ENCODE measurements at places on chromosomes 4 and X.

- peak; percentile 22 for DNase-seq
Measured at GRCh38 chr4:72112514-72113156, 80.8 kb downstream of the NPFFR2 start.

DNA sequence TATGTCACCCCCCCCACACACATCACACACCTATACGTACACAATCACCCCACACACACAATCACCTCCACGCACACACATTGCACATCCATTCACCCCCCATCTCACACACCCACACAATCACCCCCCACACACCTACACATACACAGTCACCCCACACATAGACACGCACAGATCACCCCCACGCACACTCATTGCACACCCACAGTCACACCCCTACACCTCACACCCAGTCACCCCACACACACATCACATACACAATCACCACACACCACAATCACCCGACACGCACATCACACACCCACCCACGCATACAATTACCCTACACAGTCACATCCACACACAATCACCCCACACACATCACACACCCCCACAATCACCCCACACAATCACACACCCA, 15.9 kb upstream of the TADA2B start:
- no peak for DNase-seq

DNA sequence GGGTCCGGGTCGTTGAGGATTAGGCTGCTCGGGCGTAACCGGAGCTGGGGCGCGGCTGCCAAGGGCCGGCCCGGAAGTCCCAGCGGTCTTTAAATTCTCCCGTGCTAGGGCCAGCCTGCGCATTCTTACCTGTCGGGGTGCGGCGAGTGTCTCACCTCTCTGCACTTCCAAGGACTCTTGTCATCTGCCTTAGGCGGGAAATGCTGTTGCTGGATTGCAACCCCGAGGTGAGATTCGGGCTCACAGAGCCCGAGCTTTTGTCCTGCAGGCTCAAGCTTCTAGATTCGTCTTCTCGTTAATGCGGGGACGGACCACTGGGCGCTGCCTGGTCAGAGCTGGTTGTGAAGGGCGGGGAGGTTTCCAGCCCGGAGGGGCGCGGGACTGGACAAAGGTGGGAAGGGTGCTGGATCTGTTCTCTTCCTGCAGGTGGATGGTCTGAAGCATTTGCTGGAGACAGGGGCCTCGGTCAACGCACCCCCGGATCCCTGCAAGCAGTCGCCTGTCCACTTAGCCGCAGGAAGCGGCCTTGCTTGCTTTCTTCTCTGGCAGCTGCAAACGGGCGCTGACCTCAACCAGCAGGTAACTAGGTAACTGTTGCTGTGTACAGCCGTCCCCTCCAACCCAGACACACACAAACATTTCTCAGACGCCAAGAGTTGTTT, at the start of gene ANKRD37:
Gene ANKRD37, plus strand, starts transcription at position 118 of the 662 bp plus-strand sequence. Its CDS starts 83 bp downstream, at position 201.
- no peak for DNase-seq

DNA sequence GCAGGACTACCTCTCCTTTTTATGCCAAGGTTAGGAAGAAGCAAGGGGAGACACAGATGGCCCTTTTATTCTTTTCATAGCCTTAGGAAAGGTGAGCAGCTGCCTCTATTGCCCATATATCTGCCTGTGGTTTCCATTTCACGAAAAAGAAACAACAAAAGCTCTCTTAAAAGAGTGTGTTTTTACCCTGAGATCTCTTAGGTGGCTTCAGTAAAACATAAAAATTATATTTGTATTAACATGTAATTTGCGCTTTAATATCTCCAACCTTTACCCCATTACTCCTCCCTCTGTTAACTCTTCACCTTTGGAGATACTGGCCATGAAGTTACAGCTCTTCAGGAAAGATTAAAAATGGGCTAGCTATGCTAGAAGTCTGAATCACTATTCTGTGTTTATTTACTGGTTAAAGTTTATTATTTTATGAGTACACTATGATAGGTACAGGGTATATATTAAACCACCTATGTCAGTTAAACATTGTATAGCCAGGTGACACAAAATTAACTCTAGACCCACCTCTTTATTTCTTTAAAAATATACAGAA, 15.0 kb upstream of the SULT1B1 start:
- no peak for DNase-seq

DNA sequence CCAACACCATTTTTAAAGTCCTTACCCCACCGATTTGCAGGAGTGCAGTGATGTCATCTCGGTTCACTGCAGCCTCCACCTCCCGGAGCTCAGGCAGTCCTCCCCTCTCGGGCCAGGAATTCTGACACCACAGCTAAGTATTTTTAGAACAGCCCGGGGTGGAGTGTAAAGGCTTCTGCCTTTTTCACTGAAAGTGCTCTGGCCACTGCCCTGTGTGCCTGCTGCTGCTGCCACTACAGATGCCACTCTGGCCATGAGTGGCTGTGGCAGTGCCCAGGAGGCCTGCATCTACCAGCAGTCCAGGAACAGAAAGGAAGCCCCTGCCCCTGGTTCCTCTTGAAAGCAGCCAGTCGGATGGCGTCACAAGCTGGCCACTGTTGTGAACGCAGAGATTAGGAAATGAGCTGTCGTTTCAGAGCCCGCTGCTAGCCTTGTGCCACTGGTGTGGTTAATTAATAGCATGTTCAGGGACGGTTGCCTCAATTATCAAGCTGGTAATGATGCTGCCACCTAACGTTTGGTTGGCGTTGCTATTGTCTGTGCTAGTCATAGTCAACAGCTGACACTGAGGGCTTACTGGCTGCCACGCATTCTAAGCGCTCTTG, 23.6 kb upstream of the TBC1D14 start:
- peak; percentile 69 for DNase-seq

DNA sequence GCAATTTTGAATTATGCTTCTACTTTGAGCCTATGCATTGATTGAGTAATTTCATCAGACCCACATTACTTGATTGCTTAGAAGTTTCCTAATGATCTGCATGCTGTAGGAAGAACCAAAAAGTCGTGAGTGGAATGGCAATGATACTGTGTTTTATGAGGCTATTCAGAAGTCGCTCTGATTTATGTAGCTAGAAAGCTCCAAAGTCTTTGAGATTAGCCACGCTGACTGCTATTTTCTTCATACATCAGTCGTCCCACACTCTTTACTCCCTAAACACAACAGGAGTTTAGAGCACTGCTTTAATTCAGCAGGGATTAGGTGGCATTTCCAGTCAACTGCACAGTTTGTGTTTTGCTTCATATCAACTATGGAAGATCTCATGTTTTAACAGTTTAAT, 4.1 kb downstream of the GRID2 start:
- DNase-seq: no peak

DNA sequence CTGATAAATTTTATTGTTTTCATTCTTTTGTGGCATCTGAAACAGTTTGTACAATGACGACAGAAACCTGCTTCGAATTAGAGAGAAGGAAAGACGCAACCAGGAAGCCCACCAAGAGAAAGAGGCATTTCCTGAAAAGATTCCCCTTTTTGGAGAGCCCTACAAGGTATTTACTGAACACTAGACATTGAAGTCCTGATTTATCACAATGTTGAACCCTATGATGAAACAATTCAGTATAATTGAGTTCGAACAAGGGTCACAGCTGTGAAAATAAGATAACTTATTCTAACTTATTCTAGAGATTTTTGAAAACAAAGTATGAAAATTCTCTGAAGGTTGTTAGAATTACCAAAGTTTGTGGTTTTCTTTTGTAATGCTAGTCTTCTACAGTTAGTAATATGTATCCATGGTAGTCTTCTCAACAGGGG, 111.3 kb downstream of the AFF1 start:
- no peak for DNase-seq

- DNase-seq: peak; percentile 51
Measured at GRCh38 chr4:147707892-147708672, 23.8 kb upstream of the ARHGAP10 start.

DNA sequence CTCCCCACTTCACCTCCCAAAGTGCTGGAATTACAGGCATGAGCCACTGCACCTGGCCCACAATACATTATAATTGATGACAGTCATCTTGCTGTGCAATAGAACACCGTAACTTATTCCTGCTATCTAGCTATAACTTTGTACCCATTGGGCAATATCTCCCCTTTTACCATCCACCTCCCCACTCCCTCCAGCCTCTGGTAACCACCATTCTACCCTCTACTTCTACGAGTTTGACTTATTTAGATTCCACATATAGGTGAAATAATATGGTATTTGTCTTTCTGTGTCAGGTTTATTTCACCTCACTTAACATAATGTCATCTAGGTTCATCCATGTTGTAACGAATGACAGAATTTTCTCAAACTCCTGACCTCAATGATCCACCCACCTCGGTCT, 8.2 kb upstream of the TEX11 start:
- DNase-seq: no peak

DNA sequence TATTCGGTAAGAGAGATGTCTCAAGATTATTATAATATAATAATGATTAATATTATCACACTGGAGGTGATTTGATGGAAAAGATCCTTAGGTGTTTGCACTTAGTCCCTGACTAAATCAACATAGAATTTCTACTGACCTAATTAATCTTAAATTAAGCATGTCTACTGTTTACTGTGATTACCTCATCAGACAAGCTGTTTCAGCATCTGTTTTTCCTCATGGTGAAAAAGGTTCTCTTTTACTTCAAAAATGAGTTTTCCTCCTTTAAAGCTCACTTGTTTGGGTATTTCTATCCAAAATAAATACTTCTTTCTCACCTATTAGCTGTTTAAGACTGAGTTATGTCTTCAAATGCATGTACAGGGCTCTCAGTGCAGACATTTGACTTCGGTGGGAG, 407.8 kb downstream of the NKX6-1 start:
- DNase-seq: no peak

- DNase-seq: no peak
Measured at GRCh38 chr4:15694431-15694830, 8.4 kb upstream of the BST1 start.

- DNase-seq: peak; percentile 64
Measured at GRCh38 chr4:27684610-27685011, 824.0 kb downstream of the STIM2 start.
